Type B pancreatic cell (in vitro differentiated cells): ENCODE measurements at places on chromosomes 7 and 10. TPM values are rescaled to one million over a fixed set of nuclear protein-coding genes. Genes with fewer than 3 reads are reported as not detected.

- DNase-seq, result no peak
Measured at GRCh38 chr10:10500937-10501336, 516.7 kb upstream of the CELF2 start.

- DNase-seq, result no peak
Measured at GRCh38 chr10:93386631-93387369, 95.3 kb downstream of the MYOF start.

- DNase-seq, result no peak
Measured at GRCh38 chr7:30799976-30800661, 28.9 kb downstream of the MINDY4 start.

- no peak for DNase-seq
Measured at GRCh38 chr10:12635127-12635541, 285.8 kb downstream of the CAMK1D start.

- no peak for DNase-seq
Measured at GRCh38 chr7:44465490-44465889, 25.0 kb downstream of the NUDCD3 start.

DNA sequence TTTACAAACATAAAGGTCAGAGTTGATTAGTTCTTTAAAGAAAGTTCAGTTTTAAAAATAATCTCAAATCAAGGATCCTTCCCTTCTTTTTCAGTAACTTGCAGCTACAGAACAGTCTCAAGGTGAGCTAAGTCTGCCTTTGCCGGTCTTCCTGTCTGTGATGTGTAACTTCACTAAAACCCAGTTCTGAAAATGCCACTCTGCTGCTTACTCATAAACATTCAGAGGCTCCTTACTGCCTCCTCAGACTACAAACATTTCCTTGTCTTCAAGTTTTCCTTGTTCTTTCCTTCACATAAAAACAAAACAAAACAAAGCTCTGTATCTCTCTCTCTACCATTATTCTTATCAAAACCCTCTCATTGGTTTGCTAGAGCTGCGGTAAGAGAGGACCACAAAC is 128.7 kb downstream of the ETV1 start:
- no peak for DNase-seq

The KIAA1549 gene
- 14.0 and 24.4 TPM in 2 replicates for total RNA-seq
